NCI-H2107 (cell line): ENCODE measurements at places on chromosomes 7 and 10.
A peak's percentile ranks its signal among the peaks of the same experiment; 100 is the strongest.

DNA sequence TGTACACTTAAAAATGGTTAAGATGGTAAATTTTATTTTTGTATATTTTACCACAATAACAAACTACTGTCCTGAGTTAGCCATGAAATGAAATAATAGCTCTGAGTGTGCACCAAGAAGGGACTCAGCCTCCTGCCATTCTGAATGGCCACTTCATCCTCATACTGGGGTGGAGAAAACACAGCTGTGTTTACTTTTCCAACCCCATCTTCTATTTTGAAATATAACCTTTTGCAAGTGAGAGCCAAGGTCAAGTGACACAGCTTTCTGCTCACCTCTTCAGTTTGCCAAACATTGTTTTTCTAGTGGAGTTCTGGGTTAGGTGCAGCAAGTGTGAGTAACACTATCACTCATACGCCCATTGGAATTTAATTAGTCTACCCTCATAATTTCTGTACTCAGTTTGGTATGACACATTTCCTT lies 107.4 kb upstream of the GLCCI1 start:
- DNase-seq: peak; percentile 70

DNA sequence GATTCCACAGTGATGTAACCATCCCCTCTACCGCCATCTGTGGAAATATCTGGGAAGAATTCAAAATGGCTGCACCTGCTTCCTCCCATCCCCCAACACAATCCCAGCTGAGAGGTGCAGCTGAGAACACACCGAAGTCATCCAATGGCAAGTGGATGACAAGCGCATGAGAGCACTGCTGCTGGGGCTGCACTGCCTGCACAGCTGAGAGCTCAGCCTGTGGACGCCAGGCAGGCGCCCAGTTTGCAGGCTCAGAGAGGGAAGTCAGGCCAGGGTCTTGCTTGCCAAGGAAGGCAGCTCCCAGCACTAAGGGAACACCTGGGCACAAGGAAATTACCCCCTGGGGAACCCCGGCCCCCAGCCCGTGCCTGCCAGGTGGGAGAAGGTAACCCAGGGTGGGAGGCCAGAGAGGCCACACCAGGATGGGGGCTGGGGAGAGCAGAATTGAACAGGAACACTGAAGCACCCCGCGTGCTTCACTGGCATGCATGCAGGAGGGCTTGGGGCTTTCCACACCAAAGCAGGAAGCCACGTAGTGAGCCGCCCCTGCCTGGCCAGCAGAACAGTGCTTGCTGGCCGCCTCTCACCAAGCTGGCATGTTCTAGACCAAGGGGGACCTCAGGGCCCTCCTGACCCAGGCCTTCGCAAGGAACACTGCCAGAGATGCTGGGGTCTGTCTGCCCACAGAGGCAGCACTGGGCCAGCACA lies 46.2 kb downstream of the FAM53B start:
- no peak for DNase-seq

DNA sequence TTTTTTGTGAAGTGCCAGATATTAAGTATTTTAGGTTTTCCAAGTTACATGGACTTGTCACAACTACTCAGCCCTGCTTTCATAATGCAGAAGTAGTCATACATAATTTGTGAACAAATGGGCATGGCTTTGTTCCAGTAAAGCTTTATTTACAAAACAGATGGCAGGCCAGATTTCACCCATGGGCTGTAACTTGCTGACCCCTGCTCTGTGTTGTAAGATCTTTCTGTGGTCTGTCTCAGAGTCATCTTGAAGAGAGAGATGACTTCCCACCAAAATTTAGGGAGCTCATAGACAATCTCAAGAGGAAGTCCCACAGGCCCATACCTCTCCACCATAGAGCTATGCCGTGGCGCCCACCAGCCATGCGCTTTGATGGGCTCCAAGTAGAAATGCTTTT lies 616.1 kb downstream of the LRMDA start:
- no peak for DNase-seq

DNA sequence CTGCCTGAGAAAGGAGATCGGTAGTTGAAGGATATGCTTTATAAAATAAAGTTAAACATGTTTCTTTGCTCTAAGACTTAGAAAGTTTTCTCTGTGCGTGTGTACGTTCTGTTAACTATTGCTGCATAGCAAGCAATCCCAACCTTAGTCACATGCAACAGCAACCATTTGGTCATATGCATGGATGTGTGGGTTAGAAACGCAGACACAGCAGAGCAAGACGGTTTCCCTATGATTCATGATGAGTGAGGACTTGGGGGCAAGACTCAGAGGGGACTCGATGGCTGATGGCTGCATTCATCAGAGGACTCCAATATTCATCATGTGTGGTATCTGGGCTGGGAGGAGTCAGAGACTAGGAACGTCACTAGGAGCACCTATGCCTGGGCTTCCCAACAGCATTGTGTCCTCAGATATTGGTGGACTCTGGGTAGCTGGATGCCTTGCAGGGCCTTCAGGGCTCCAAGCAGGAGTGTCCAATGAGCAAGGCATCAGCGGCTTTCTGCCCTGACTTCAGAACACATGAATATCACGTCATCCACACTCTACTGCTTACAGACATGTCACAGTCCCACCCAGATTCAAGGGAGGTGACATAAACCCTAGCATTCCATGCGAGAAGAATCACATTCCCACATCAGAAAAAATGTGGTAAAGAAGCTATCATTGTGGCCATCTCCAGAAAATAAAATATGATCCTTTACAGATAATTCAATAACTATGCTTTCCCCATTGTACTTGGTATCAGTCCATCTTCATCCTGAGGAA lies 731.2 kb downstream of the TNS3 start:
- DNase-seq: no peak

- DNase-seq: no peak
Measured at GRCh38 chr10:47056247-47056510, 145.0 kb downstream of the PTPN20 start.

- no peak for DNase-seq
Measured at GRCh38 chr7:46210467-46210866, 289.4 kb upstream of the IGFBP3 start.

GRCh38 chr7:39164887-39165286 lies 187.2 kb downstream of the POU6F2 start:
- DNase-seq: no peak

GRCh38 chr7:113799896-113800295 lies 118.9 kb downstream of the PPP1R3A start:
- no peak for DNase-seq

GRCh38 chr10:73648975-73649829 lies 6.6 kb downstream of the SYNPO2L start:
- DNase-seq: no peak

DNA sequence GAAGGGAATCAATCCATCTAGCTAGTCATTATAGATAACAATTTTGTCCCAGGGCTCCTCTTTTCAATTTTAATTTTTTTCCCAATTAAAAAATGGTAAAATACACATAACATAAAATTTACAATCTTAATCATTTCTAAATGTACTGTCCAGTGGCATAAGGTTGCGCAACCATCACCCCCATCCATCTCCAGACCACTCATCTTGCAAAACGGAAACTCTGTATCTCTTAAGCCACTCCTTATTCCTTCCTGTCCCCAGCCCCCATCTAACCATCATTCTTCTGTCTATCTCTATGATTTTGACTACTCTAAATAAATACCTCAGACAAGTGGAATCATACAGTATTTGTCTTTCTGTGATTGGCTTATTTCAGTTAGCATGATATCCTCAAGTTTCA lies 46.1 kb upstream of the RAB18 start:
- DNase-seq: no peak

GRCh38 chr10:103786020-103786419 lies 69.4 kb downstream of the SH3PXD2A start:
- no peak for DNase-seq

DNA sequence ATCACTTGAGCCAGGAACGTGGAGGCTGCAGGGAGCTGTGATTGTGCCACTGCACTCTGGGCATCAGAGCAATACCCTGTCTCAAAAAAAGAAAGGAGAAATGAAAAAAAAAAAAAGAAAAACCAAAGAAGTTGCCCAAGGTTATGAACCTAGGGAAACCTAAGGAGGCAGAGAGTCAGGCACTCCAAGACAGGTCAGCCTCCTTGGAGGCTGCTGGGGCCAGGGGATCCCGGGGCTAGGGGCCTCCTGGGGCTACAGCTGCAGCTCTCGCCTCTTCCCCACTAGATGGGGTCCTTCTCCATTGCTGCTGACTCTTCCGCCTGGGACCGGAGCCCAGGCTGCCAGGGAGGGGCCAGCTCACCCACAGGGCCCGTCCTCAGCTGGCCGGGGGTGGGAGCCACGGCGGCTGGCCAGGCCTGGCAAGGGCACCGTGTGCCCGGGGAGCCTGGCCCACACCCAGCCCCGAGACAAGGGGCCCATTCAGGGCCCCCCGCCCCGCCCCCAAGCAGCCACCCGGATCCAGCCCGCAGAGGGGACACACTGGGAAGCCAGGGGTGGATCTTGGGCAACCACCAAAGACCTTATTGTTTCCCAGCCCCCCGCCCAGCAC lies 1.7 kb upstream of the SPACDR start:
- peak; percentile 30 for DNase-seq

DNA sequence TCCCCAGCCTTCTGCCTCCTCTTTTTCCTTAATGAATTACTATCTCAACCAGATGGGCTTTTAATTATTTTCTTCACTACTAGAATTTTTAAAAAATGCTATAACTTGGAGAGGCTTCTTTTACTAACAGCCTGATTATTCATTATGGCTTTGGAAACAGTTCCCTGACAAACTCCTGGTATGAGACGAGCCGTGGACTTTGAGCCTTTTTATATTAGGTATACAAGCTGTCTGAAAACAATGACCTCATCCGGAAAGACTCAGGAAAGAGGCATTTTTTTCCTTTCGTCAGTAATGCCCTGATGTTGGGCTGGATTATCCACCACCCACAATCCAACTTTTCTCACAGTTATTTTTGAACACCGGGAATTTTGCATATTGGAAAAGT lies 26.7 kb upstream of the ABLIM1 start:
- no peak for DNase-seq

- no peak for DNase-seq
Measured at GRCh38 chr7:77691892-77692491, 4.3 kb upstream of the RSBN1L start.

- DNase-seq: no peak
Measured at GRCh38 chr7:127731431-127732080, 79.6 kb downstream of the SND1 start.

DNA sequence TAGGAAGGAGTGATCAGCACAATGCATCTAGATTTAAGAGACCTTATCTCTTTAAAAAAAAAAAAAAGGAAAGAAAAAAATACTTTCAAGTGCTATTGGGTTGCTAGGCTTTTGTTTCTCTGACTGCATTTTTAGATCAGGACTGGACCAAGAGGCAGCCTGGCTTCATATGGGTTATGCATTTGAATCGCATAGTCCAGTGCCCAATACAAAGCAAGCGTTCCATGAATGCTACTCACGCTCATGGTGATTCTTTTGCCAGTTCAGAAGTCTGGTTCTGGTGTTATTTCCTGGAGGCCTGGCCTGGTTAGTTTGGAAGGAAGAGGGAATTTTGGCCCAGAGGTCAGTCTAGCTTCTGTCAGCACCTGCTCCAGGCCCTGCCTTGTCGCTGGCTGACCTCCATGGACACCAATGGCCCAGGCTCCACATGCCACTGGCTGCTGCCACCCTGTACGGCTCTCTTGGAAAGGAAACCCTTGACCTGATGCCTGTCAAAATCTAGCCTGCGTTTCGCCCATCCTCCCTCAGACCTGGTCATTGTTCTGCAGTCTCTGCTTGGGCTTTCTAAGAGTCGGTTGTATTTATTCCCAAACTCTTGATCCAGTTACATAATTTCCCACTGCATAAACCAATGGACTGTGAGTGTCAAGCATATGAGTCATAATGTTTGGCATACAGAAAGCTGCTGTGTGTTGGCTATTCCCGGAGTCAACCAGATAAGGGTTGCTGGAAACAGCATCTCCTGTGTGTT lies 74.3 kb upstream of the MKX start:
- no peak for DNase-seq

DNA sequence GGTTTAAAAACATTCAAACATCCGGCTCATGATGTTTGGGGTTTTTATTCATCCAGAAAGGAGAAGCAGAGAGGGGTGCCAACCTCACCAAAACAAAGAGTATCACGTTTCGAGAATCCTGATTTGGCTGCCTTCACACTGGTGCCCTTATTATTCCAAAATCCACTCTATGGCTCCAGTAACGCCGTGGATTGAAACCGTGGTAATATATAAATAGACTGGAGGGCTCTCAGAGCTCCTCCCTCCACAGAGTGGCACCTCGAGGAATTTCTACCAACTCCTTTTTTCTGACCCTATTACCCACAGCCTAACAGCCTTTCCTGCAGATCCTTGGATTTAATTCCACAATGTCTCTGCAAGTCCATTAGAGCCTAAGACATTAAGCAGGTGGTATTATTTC lies 353.6 kb downstream of the CRPPA start:
- DNase-seq: peak; percentile 32

- DNase-seq: no peak
Measured at GRCh38 chr7:95479992-95480624, 5.6 kb upstream of the ASB4 start.

DNA sequence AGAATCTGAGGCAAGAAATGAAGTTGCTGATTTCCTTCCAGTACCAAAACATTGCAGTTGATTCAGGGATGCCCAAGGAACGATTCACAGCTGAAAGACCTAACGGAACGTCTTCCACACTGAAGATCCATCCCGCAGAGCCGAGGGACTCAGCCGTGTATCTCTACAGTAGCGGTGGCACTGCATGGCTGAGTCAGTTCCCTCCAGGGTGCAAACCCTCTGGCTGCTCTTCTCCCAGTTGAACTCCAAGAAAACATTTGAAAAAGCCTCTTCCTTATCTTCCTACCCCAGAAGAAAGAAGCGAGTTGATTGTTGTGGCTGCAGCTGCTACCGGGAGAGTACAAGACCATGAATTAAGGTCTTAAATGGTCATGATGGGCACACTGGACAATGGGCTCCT lies 147.1 kb upstream of the PRSS1 start:
- no peak for DNase-seq

DNA sequence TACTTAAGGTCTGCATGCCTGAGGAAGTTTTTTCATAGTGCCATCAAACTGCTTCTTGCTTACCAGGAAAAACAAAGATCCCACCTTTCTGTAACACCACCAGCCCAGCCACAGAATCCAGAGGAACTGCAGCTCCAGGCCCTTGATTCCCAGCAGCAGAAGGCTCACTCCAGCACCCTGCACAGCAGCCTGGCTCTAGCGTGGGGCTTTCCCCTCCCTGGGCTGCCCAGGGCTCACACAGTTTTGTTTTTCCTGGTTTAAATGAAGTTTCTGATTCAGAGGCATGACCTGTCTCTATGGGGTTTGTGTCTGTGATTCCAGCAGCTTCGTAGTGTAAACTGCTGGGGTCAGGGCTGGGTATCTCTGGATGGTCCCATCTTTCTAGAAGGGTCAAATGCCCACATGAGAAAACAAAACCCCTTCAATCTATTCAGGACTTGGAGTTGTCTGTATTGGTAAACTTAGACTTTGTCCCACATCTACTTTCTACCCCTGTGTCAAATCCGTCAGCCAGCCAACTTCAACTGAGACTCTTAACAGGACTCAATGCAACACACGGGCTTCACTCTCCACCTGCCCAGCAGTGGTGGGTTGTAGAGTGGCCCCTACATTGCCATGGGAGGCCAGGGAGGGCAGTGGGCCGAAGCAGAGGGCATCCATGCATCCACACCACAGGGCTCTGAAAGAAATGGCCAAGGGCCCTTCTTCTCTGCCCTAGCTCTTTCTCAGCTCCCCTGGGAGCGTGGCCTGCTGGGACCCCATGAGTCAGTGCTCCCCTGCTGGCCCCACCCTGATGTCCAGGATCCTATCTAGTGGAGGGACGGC lies 73.6 kb downstream of the ATXN7L1 start:
- DNase-seq: no peak

GRCh38 chr10:104054430-104054829 lies 31.2 kb downstream of the COL17A1 start:
- no peak for DNase-seq

GRCh38 chr10:29772403-29772802 lies 137.6 kb upstream of the SVIL start:
- DNase-seq: no peak

- no peak for DNase-seq
Measured at GRCh38 chr7:3710122-3710521, 409.1 kb downstream of the SDK1 start.
